ENCODE measurements at places on chromosomes 1 and 21.

DNA sequence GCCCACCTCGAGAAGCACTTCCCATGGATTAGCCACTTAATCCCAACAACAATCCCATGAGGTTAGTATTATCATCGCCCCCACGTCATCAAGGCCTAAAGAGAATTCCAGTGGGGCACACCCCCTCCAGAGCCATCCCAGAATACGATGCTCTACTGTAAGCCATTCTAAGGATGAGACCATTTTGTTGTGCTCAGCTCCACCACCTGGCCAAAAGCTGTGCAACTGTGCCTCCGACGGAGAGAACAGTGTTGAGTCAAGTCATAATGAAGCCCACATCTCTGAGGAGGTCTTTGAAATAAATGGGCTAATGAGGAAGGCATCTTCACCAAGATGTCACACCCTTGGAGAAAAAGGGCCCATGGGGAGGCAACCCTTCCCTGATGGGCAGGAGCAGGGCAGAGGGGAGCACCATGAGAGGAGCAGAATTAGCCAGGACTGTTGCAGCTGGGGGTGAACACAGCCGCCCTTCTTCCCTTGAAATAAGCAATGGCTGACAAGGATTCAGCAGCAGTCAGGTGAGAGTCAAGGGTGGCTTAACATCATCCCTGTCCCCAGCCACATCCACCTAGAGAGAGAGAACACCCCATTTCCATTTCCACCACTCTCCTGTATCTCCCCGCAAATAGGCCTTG lies 14.6 kb downstream of the SYF2 start:
- DNase-seq: no peak

GRCh38 chr1:197519741-197520334 lies 251.8 kb downstream of the CRB1 start:
- DNase-seq: no peak

GRCh38 chr1:1600861-1601563 lies 1.1 kb upstream of the FNDC10 start:
- no peak for DNase-seq

DNA sequence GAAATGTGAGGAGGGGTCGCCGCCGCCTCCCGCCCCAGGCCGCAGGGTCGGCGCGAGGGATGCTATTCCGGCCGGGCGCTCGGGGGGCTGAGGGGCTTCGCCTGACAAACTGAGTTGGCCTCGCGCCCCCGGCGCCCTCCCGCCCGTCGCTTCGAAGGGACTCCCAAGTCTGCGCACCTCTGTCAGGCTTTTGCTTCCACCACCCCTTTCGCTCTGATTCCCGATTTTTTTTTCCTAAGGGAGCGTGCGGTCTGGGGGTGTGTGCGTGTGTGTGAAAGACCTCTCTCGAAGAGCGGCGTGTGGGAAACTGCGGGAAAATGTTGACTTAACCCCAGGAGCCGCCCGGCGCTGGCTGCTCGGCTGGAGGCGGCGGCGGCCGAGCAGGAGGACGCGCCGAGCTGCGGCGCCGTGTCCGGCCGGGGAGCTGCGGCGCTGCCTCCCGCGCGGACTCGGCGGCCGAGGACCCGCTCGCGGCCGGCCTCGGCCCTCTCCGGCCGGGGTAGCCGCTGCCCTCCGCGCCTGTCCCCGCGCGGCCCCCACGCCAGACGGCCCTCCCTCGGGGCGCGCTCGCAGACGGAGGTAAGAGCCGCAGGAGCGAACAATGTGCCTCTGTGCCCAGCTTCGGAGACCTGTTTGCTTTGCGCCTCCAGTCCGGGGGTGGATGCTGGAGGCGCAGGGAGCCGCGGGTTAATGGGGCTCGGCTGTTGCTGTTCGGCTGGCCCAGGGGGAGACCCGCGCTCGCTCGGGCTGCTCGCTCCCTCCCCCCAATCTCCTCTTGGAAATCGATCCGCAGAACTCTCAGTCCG lies 1.1 kb downstream of the ADGRL2 start:
- no peak for DNase-seq

- no peak for DNase-seq
These were observed 209.5 kb downstream of the SMYD3 start for GRCh38 chr1:246297279-246298265.

DNA sequence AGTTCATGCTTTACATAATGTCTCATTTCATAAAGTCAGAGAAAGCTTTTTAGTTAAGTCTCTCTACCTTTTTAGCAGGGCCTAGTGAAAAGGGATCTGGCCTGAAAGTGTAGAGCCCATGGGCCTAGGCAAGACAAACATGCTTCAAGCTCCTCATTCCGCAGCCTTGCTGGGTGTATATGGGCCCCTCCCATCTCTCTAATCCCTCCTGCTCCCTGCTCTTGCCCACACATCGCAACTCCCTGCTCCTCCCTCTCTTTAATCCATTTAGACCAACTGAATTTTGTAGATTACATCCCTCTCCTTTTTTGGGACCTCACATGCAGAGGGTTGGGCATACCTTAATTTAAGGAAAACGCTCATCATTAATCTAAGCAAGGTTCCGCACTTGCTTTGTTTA lies 42.3 kb upstream of the CCDC190 start:
- DNase-seq: no peak

DNA sequence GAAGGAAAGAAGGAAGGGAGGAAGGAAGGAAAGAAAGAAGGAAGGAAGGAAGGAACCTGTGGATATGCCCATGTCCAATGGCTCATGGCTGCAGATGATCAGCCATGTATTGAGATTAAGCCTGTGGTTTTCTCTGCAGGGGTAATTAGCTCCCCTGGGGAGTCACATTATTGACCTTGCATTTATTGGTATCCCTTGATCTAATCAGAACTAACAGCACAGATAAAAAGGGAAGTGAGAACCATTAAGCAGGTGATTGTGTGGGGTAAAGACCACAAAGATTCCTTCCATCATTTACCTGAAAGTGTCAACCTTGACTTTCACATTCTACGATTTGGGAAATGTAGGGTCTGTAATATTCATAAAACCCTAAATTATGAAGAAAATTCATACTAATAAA lies 390.7 kb downstream of the BRINP2 start:
- DNase-seq: no peak

DNA sequence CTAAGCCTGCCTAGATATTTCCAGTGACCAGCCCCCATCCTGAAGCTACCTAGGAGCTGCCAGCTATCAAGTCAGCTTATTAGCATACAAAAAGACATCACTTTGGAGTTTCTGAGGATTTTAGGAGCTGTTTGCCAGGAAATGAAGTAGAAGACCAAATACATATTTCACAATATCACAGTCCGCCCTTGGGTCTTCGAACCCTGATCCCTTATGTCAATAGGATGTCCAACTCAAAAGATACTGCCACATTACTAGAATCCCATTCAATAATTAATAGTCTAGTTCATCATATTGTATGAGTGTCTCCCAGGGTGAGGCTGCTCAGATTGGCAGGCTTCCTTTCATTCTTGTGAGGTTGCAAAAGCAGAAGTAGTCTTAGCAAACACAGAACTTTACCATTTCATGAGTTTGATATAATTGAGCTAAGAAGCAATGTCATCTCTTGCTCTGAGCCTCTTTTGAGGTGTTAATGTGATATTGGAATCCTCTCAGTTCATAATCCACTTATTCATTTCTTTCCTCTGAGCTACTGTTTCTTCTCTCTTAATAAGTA lies 13.6 kb downstream of the IPO9 start:
- DNase-seq: peak; percentile 34

GRCh38 chr1:156912861-156913808 lies 7.3 kb upstream of the LRRC71 start:
- no peak for DNase-seq

DNA sequence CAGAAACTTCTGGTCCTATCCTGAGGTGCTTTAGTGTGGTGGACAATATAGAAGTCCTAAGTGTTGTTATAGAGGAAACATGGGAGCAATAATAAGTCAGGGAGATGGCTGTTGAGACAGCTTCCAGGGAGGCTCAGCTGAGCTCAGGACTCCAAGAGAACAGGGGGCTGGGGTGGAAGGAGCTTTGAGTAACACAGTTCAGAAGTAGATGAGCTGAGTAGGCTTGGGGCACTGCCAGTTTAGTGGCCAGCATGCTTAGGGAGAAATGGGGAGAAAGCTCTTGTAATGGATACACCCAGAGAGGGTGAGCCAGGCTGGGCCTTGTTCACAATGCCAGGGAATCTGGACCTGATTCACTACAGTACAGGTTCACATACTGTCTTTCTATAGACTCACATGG lies 201.6 kb downstream of the DAB1 start:
- no peak for DNase-seq

- DNase-seq: no peak
These were observed 11.0 kb downstream of the DNM3 start for GRCh38 chr1:171852272-171852671.

- DNase-seq: peak; percentile 35
These were observed 164.2 kb upstream of the C1orf21 start for GRCh38 chr1:184222652-184223052.

DNA sequence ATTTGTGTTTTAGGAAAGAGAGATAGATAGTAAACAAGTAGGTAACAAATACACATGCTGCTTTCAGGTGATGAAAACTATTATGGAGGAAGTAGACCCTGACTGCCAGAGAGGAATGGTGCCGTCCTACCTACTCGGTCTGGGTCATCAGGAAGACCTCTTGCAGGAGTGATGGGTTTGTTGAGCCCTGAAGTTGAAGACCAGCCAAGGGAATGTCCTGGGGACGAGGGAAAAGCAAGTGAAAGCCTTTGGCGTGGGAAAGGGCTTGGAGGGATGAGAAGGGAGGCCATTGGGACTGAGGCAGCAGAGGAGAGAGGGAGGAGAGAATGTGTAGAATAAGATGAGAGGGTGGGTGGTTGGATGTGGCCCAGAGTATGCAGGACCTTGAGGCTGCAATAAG lies 379.5 kb upstream of the USP24 start:
- no peak for DNase-seq

GRCh38 chr21:44024257-44024656 lies 12.1 kb downstream of the TRAPPC10 start:
- DNase-seq: no peak

- no peak for DNase-seq
These were observed 997 bp downstream of the PRKACB start for GRCh38 chr1:84145068-84145467.

DNA sequence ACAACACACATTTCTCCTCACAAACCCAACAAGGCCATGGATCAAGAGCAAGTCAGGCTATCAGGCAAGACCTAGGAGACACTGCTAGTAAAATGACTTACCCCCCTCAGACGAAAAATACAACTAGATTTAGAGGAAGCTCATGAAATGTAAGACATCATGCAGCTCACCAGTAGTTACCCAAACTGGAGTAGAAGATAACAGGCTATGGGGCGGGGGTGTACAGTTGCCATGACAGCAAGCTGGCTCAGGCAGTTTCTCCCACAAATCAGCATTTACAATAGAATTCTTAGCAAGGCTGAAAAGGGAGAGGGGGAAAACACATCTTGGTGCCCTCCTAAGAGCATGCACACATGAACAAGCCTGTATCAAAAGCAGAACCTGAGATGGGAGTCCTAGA lies 13.9 kb downstream of the TPM3 start:
- no peak for DNase-seq

- DNase-seq: no peak
These were observed 39.8 kb downstream of the DISC1 start for GRCh38 chr1:231666220-231666936.

DNA sequence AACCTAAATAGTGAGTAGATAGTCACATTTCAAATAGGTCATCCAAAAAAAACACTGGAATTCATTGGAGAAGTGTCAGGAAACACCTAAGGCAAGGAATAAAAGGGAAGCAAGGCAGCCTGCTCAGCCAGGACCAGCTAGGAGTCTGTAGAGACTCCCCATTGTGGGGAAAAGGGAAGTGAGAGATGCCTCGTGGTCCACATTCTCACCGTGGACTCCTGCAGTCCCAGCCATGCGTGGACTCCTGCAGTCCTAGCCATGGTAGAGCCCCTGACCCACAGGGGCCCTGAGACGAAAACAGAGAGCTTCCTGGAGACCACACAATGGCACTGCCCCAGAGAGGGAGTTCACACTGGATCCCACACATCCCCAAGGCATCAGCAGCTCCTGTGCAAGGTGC lies 97.5 kb downstream of the LRIG2 start:
- DNase-seq: no peak

DNA sequence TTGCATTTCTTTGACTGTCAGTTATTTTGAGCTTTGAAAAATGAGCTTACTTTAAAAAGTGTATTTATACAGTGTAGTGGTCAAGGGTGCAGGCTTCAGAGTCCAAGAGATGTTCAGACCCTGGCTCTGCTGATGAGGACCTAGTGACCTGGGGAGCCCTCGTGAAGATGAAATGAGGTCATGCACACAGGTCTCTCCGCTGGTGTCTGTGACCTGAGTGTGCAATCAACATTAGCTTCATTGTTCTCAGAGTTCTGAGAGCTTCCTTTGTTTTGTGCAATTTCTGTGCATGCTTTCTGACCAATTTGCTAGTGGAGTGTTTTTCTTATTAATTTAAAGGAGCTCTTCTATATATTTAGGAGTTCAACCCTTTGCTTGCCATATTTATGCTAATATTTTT lies 71.3 kb downstream of the RIPK4 start:
- no peak for DNase-seq

DNA sequence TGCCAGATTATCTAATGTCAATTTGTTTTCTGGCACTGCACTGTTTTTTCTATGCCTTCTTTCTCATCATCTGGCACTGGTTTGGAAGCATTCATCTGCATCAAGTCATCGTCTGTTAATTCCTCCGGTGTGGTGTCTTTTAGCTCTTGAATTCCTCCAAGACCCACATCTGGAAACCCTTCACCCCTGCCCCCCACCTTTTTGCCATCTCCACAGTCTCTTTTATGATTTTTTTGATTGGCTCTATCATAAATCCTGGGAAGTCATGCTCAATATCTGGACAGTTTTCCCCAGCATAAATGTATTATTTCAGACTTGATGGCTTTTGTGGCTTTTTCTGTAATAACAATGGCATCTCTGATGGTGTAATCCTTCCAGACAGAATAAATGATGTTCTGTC lies 10.4 kb upstream of the KCNK1 start:
- DNase-seq: no peak

GRCh38 chr1:91650764-91651163 lies 150.1 kb downstream of the CDC7 start:
- no peak for DNase-seq

DNA sequence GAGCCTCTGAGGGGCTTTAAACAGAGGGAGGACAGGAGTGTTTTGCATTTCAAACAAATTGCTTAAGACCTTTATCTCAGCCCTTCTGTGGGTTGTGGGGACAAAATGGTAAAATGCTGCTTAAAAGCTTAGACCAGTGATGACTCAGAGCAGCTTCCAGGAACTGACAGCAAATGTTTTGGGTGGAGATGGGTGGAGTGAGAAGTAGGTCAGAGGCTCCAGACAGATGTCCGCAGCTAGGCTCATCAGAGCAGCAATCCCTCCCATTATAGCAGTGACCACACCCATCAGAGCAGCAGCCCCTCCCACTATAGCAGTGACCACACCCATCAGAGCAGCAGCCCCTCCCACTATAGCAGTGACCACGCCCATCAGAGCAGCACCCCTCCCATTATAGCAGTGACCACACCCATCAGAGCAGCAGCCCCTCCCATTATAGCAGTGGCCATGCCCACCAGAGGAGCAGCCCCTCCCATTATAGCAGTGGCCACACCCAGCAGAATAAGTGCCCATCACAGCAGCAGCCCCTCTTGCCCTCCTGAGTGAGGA lies 532.2 kb downstream of the MATN1 start:
- no peak for DNase-seq

- DNase-seq: no peak
These were observed 14.1 kb upstream of the TIAM1 start for GRCh38 chr21:31358158-31358557.

- no peak for DNase-seq
These were observed 83.3 kb downstream of the CYYR1 start for GRCh38 chr21:26489781-26490180.
